ENCODE measurements at places on chromosomes 6 and 20. TPM values are rescaled to one million over a fixed set of nuclear protein-coding genes. Genes with fewer than 3 reads are reported as not detected.

Gene C6orf163
- 0.77 TPM for total RNA-seq

Gene CFAP61
- 0.19 TPM for total RNA-seq

Gene PPP1R16B
- 2.0 TPM for total RNA-seq

Gene SLC17A3
- not detected for total RNA-seq

Gene TBC1D20
- 41.4 TPM for total RNA-seq

Gene RPS6KA2
- total RNA-seq: 38.3 TPM
